ENCODE measurements at places on chromosomes 12 and 14.

- no peak for DNase-seq
Observed at GRCh38 chr12:47988073-47989022, 15.9 kb downstream of the COL2A1 start.

DNA sequence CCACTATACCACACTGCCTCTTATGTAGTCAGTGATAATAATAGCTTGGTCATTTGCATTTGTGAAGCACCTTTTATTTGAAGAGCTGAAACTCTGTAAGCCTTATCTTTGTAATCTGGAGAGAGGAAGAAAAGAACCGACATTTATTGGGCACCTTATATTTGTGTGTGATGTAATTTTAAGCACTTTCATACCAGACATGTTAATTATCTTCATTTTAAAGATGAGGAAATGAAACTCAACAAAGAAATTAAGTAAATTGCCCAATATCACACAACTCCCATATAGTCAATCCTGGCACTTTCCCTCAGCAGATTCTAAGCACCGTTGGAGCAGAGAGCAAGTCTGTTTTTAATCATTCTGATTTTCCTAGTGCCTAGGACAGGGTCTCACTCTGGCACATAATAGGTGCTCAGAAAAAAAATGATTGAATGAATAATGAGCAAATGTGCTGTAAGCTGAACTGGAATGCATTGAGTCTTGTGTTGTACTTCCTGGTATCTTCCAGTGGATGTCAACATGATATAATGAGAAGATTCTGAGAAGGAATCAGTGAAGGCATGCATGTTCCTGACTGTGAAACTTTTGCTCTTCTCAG is 418.9 kb downstream of the ZFP36L1 start:
- DNase-seq, result no peak

GRCh38 chr14:76762411-76763095 is 1.3 kb downstream of the VASH1 start:
- DNase-seq, result no peak

DNA sequence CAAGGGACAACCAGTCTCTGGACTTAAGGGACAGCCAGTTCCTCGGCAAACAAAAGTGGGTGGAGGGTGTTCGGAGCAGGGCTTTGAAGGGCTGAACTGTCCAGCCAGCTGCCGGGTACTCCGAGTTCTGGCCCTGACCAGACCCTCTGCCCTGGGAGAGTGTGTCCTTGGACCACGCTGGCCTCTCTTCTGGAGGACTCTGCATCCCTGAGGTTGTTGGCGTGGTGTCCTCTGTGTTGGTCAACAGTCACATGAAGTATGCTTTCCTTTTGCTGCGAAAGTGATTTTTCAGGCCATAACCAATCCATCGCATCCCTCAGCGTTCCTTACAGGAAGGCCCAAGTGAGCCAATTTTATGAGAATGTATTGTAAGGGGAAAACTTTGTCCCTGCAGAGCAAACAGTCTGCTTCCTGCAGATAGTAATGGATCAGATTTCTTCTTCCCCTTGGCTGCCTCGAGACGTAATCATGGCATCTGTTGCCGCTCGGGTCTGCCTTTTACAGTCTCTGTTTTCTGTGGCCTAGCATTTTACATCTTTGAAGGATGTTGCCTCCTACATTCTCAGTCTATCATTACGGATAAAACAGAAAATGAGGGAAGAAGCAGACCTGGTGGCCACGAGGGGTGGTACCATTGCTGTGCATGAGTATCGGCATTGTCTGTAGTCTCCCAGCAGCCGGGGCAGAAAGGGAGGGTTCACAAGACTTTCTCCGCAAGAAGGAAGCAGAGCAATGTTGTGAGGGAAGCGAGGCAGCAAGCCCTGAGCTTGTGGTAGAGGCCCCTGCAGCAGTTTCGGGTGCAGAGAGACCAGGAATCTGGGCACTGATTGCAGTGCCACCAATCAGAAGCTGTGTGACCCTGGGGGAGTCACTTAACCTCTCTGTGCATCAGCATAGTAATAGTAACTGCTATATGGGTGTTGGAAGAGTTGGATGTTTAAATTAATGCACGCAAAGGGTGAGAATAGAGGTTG is 47.4 kb downstream of the SMIM41 start:
- DNase-seq, result no peak

Measured in Right ventricle myocardium inferior (tissue), 1 donor.